ENCODE measurements at places on chromosomes 2 and 18. TPM values are rescaled to one million over a fixed set of nuclear protein-coding genes. Genes with fewer than 3 reads are reported as not detected.

GRCh38 chr2:81266106-81266505 is 961.6 kb upstream of the LRRTM1 start:
- no peak overlapping the region for H3K27ac ChIP-seq
- H3K4me1 ChIP-seq: no peaks in the 10 kb centered on the region
- H3K27me3 ChIP-seq: no peaks in the 10 kb centered on the region
- no peak overlapping the region for H3K4me3 ChIP-seq

The GYPC gene
- 164 TPM for total RNA-seq

The MBOAT2 gene
- total RNA-seq: 14.6 TPM

- no peaks in the 10 kb centered on the region for H3K36me3 ChIP-seq
- no peaks in the 10 kb centered on the region for H3K27me3 ChIP-seq
- H3K4me1 ChIP-seq: no peaks in the 10 kb centered on the region
- H3K4me3 ChIP-seq: no peak overlapping the region
- no peak for DNase-seq
Measured at GRCh38 chr2:15764683-15765011, 173.0 kb downstream of the DDX1 start.

- H3K27ac ChIP-seq: no peak overlapping the region
- H3K27me3 ChIP-seq: no peaks in the 10 kb centered on the region
- no peaks in the 10 kb centered on the region for H3K4me1 ChIP-seq
- DNase-seq: no peak
- H3K4me3 ChIP-seq: no peak overlapping the region
- no peaks in the 10 kb centered on the region for H3K36me3 ChIP-seq
Measured at GRCh38 chr2:188952901-188953300, 21.3 kb upstream of the COL3A1 start.

DNA sequence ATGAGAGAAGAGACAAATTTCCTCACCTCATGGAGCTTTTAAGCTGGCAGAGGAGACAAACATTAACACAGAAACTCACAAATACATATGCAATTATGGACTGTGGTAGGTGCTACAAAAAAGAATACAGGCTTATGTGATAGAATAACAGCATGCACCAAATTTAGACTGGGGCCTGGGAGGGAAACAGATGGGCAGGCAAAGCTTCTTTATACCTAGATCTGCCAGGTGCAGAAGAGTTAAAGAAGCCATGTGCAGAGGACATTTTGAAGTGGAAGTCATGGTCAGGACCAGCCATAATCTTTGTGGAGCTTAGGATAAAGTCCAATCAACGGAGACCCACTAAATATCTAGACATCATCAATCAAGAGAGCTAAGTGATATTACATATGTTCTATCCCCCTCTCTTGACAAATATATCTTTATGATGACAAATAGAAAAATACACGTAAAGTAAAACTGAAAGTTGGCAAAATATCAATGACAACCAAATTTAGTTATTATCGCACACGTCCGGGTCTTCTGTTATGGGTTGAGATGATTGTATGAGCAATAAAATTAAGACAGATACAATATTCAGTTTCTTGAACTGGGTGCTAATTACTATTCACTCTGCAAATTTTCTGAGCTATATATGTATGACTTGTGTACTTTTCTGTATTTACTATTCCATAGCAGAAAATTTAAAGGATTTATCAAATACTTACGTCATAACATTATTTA is 44.1 kb downstream of the CD28 start:
- H3K36me3 ChIP-seq: no peaks in the 10 kb centered on the region
- no peaks in the 10 kb centered on the region for H3K4me1 ChIP-seq
- H3K27ac ChIP-seq: no peak overlapping the region
- H3K4me3 ChIP-seq: no peak overlapping the region
- no peaks in the 10 kb centered on the region for H3K27me3 ChIP-seq

The CRYGA gene
- total RNA-seq: not detected

- no peaks in the 10 kb centered on the region for H3K36me3 ChIP-seq
- no peaks in the 10 kb centered on the region for H3K27me3 ChIP-seq
- DNase-seq: no peak
- no peak overlapping the region for H3K27ac ChIP-seq
- H3K4me3 ChIP-seq: no peak overlapping the region
- peaks cover 9% of the 10 kb centered on the region for H3K4me1 ChIP-seq
Measured at GRCh38 chr18:986051-986450, 81.4 kb downstream of the ADCYAP1 start.

GRCh38 chr2:132761437-132761836 is 91.4 kb upstream of the LYPD1 start:
- H3K27me3 ChIP-seq: no peaks in the 10 kb centered on the region
- H3K4me1 ChIP-seq: no peaks in the 10 kb centered on the region
- no peak overlapping the region for H3K27ac ChIP-seq
- no peak for DNase-seq
- H3K4me3 ChIP-seq: no peak overlapping the region

GRCh38 chr2:105595536-105595935 is 149.2 kb upstream of the NCK2 start:
- no peak overlapping the region for H3K27ac ChIP-seq
- H3K27me3 ChIP-seq: no peaks in the 10 kb centered on the region
- peaks cover 6% of the 10 kb centered on the region for H3K4me1 ChIP-seq
- DNase-seq: no peak
- no peak overlapping the region for H3K4me3 ChIP-seq
- H3K36me3 ChIP-seq: no peaks in the 10 kb centered on the region

GRCh38 chr2:74221604-74222299 is 23.3 kb downstream of the MTHFD2 start:
- H3K27ac ChIP-seq: no peak overlapping the region
- DNase-seq: no peak
- H3K36me3 ChIP-seq: peaks cover 24% of the 10 kb centered on the region
- H3K4me1 ChIP-seq: peaks cover 7% of the 10 kb centered on the region

DNA sequence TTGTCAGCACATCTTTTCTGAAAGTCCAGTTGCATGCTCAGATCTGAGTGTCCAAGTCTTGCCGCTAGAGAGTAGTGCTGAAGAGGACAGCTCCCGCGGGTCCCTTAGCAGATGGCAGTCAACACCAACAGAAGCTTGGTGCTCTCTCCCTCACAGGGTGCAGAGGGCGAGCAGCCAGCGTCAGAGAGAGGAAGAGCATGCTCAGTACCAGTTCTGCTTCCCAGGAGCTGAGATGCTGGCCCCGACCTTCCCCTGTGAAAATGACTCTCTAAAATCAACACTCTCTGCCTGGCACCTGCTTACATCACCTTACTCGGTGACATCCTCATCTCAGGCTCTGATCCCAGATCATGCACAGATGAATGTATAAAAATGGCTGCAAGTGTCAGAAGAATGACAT is 86.0 kb upstream of the TWIST2 start:
- no peaks in the 10 kb centered on the region for H3K27me3 ChIP-seq
- no peaks in the 10 kb centered on the region for H3K4me1 ChIP-seq
- no peak overlapping the region for H3K27ac ChIP-seq
- peak; percentile 37 for DNase-seq
- H3K4me3 ChIP-seq: no peak overlapping the region

GRCh38 chr2:203993560-203993959 is 57.0 kb downstream of the ICOS start:
- no peak overlapping the region for H3K4me3 ChIP-seq
- H3K27ac ChIP-seq: no peak overlapping the region
- H3K27me3 ChIP-seq: no peaks in the 10 kb centered on the region
- no peaks in the 10 kb centered on the region for H3K36me3 ChIP-seq
- no peaks in the 10 kb centered on the region for H3K4me1 ChIP-seq

The LRP2 gene
- total RNA-seq: not detected

DNA sequence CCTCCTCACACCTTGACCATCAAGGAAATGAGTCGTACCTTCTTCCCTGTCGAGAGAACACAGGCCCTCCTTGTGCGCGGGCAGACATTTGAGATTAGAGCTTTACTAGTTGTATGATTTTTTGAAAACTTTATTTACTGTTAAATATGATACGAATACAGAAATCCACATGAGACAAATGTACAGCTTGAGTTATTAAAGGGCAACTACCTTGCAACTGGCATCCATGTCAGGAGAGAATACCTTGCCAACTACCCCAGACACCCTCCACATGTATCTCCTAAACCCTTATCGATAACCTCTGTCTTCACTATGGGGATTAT is 28.3 kb downstream of the KLHL23 start:
- H3K4me3 ChIP-seq: no peak overlapping the region
- H3K27me3 ChIP-seq: no peaks in the 10 kb centered on the region
- no peak for DNase-seq
- no peaks in the 10 kb centered on the region for H3K36me3 ChIP-seq
- no peak overlapping the region for H3K27ac ChIP-seq

The TGFA gene
- total RNA-seq: 2.0 TPM

GRCh38 chr2:240635121-240635997 is 10.1 kb downstream of the GPR35 start:
- H3K36me3 ChIP-seq: no peaks in the 10 kb centered on the region
- no peak overlapping the region for H3K27ac ChIP-seq
- no peak overlapping the region for H3K4me3 ChIP-seq
- no peaks in the 10 kb centered on the region for H3K4me1 ChIP-seq

The DNAJC5G gene
- 0.42 TPM for total RNA-seq
